Activated naive CD4-positive, alpha-beta T cell (primary cell): ENCODE measurements at places on chromosomes 6 and 20.

- DNase-seq: no peak
These were observed 330.5 kb downstream of the TFAP2A start for GRCh38 chr6:10084111-10084986.

DNA sequence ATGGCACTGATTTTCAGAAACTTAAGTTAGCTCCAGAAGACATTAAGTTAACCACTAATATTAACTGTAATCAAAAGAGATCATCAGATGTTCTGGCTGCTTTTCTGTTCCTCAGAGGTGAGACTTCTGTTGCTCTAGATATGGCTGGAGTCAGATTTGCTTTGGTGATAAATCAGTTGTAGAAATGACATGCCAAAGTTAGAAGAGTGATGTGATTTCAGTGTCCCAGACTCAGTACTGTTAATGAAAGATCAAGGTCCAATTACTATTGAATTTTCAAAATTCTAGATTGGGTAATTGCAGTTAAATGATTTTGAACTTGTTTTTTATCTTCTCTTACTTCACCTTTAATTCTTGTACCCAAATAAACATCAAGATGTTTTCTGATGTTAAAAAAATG, 402.4 kb upstream of the SYNCRIP start:
- DNase-seq: no peak

GRCh38 chr6:116027801-116028200, 32.9 kb downstream of the FRK start:
- no peak for DNase-seq

DNA sequence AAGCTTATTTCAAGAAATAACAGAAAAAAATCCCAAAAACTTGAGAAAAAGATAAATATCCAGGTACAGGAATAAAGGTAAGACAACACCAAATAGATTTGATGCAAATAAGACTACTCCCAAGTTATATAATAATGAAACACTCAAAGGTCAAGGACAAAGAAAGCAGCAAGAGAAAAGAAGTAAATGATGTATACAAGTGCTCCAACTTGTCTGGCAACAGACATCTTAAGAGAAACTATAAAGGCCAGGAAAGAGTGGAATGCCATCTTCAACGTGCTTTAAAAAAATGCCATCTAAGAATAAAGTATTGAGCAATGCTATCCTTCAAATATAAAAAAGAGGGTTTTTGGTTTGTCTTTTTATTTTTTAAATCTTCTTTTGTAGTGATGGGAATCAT, 54.2 kb downstream of the REV3L start:
- no peak for DNase-seq

DNA sequence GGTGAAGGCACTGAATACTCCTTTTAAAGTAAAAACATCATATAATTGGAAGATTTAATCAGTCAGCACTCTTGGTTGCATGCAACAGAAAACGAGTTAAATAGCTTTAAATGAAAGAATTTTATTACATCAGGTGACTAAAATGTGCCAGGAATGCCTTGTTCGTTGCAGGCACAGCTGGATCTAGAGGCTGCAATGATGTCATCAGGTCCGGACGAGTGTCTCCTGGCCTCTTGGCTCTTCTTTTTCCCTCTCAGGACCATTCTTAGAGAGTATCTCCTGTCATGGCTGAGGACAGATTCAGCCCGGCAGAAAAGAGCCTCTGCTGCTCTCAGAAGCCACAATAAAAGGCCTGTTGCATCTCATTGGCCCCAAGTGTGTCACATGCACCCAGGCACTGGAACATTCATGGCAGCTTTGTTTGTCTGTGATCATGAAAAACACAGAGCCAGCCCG, 510.7 kb upstream of the SULF2 start:
- no peak for DNase-seq
